GM18507 (cell line): ENCODE measurements at places on chromosomes 3 and 15.

DNA sequence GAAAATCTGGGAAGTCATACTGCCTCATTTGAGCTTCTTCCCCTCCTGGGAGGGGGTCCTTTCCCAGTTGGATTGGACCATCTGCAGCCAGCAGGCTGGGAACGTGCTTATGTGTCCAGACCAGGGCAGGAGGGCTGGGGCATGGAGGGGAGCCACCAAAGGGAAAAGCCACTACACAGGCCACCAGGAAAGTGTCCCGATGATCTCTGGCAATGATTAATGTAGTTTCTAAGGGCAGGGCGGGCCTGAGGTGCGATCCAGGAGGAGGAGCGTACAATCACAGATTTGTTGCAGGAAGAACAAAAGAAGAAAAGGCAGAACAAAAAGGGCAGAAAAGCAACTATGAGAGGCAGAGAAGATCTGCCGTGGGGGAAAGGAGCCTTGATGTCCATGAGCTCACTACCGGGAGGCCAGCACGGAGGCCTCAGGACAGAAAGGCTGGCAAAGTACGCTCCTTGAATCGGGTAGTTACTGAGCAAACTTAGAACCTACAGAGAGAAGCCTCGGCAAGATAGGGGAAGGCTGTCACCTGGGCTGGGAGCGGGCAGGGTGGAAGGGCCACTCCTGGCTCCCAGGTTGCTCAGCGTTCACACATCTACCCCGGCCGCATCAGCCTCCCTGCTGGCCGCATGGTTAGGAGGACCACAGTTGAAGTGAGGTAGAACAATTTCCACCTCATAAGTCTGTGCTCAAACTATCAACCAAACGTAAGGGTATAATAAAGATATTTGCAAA lies 79.5 kb upstream of the PCSK6 start:
- DNase-seq: no peak

DNA sequence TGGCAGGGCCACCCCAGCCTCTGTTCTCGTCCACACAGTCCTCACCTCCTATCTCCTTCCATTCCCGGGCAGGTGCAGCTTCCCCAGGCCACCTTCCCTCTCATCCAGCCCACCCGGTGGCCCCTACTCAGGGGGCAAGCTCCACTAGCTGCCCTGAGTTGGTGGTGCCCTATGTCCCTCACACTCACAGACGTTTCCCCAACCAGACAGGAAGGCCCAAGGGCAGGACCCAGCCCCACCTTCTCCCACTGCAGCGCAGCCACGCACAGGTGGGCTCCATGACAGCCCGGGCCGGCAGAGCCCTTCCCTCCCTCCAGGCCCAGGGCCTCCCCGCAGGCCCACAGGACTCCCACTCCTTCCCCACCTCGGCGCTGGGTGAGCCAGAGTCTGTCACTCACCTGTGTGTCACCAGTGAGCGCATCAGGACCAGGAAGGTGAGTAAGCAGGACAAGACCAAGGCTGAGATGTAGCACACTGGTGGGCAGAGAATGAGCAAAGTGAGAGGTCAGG lies 11.1 kb downstream of the ISLR start:
- DNase-seq: no peak

DNA sequence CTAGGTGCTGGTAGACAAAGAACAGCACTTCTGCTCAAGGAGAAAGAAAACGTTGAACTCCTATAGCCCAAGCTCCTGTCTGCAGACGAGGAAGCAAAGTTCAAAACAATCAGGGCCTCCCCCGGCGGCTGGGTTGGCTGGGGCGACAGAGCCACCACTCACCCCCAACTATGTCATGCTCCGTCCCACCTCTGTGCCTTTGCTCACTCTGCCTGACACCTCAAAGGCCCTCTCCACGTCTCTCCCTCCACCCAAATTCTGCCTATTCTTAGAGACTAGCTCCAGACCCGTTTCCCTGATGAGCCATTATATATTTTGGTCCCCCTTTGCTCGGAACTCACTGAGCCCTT lies 304.3 kb downstream of the TLE3 start:
- DNase-seq: no peak

GRCh38 chr3:65173841-65174240 lies 486.0 kb upstream of the ADAMTS9 start:
- no peak for DNase-seq

GRCh38 chr3:94246171-94246570 lies 183.3 kb downstream of the NSUN3 start:
- DNase-seq: no peak
